ENCODE measurements at places on chromosomes 16 and 17.

GRCh38 chr17:21129023-21129681, 2.4 kb downstream of the DHRS7B start:
- no peak for DNase-seq

DNA sequence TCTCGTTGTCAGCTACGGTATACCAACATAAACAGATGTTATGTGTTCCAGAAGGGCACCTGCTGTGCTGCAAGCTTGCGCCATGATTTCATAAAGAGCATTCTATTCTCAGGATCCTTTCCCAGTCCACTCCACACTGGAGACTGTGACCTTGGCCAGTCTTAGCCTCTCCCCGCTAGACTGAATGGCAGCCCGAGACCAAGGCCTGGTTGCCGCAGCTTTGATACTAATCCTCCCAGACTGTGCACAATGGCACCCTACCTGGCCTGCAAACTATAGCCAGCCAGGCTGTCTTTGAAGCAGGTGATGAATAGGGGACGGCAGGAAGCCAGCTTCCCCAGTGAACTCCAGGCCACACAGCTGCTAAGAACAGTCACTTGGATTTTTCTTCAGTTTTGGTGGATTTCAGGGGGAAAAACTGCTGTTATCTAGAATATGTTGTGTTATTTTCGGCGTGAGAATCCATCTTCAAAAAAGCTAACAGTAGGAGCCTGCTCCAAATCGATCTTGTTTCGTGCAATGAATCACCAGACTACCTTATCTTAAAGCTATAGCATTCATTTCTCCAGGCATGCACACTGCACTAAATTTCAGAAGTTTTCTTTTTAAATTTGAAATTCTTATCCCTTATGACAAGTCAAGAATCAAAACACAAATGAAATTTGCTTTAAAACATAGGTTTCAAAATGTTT, 289.0 kb downstream of the CEP112 start:
- peak; percentile 1 for DNase-seq

GRCh38 chr16:75288596-75289120, 37.2 kb upstream of the BCAR1 start:
- DNase-seq, result no peak

DNA sequence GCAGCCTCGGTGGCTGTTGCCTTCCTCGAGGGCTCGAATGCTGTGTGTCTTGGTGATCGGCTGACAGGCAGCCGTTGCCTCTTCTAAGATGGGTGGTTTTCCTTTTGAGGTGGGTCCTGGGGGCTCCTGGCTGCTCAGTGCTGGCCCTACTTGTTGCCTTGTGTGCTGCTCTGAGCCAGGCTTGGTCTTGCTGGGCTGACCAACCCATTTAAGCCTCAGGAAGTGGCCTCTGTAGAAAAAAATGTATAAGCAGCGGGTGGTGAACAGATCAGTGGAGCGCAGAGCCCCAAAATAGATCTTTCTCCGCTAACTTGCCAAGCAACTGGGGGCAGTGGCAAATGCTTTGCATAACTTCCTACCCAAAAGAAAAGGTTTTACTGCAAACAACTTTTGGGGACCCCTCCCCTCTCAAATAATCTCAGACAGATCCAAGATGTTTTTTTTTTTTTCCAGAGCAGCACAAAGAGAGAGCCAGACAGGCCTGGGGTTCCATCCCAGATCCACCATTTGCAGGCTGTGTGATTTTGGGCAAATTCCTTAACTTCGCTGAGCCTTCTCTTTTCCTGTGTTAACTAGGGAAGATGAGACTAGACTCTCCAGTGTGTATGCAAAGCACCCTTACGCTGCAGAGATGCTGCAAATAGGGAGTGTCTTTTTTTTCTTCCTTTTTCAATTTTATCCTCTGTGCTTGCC, 42.5 kb downstream of the PLCG2 start:
- no peak for DNase-seq

DNA sequence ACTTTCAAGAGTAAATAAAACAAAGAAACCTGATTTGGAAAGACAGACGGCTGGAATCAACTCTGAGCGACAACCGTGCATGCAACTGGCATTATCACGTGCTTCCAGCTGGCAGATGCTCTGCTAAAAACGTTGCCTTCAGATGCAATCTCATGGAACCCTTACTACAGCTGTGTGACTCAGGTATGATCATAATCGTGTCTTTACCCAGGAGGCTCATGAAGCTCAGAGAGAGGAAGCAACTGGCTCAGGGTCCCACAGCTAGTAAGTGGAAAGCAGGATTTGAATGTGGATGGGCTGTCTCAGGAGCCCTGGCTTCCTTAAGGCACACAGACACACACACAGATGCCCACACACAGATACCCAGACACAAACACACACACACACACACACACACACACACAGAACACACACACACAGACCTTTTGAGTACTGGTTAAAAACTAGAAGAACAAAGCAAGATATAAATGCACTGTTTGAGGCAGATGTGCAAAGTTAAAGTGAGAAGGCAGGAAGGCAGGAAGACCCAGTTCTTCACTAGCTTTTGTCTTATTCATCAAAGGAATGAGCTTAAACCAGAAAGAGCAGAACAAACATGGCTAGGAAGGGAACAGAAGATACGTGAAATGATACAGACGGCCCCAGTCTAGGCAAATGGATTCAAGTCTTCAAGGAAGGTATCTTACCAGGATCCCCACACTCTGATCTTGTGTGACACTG, 275.2 kb downstream of the MAF start:
- DNase-seq, result no peak

DNA sequence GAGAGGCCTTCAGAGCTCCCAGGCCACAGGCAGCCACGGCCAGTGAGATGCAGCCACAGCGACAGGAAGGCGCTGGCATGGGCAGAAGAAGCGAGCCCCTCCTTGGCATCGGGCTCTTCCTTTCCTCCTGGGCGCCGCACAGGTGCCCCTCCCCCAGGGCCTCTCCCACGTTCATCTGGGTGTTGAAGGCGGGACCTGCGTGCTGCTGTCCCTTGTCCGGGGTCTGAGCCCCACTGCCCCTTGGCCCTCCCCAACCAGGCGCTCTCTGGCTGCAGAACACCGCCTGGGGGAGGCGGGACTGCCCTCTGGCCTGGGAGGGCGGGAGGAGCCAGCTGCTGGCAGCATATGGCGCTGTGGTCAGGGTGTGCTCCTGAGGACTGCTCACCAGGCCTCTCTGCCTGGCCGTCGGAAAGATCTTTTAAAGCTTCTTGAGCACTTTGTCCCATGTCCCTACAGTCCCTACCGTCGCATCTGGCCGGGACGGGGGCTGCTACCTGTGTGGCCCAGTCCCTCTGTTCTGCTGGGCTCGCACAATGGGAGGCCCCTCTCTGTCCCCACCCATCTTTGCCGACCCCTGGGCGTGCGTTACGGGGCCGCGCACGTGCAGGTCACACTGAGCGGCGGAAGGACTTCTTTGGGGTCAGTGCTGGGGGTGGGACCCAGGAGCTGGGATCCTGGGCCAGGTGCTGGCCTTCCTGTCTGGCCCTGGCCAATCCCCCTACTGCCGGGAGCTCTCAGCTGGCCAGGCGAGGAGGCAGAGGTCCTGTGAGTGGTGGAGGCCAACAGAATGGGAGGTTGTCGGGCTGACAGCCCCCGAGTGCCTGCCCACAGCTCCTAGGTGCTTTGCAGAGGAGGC, 1.7 kb downstream of the SLC25A10 start:
- no peak for DNase-seq

DNA sequence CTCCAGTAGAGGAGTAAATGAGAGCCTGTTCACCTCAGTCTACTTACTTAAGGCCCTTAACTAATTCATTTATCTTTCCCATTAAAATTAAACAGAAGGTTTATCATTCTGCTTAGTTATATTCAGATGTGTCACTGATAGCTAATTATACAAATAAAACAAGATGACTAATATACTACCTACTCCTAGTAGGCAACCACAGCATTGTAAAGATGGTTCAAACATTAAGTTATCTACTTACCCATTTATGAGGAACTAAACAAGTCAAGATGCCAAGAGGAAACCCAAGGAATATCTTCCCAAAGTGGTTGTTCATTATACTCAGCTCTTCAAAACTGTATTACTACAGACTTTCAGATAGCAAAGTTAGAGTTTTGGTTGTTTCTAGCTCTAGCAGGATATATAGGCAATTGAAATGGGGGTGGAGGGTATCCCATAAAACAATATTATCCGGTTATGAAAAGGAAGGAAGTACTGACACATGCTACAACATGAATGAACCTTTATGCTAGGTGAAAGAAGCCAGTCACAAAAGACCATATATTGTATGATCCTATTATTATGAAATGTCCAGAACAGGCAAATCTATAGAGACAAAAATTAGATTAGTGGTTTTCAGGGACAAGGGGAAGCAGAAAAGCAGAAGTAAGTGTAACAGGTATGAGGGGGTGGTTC, 56.5 kb downstream of the SPAG9 start:
- no peak for DNase-seq

DNA sequence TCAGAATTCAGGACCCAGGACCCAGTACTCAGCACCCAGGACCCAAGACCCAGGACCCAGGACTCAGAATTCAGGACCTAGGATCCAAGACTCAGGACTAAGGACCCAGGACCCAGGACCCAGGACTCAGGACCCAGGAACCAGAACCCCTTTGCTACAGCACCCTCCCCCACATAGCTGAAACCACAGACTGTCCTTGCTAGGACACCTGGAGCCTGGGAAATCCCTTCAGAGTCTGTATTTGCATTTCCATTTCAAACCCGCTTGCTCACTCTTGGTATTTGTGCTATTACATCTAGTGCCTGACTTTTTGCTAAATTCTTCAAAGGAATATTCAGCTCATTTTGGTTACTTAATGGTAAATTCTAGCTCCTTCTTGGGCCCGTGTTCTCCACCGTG, 275.8 kb upstream of the MAF start:
- DNase-seq, result no peak
